ENCODE measurements at places on chromosomes 3 and 15.

- peaks cover 8% of the 10 kb centered on the region for H3K4me1 ChIP-seq
- no peak overlapping the region for H3K27ac ChIP-seq
- no peaks in the 10 kb centered on the region for H3K36me3 ChIP-seq
- H3K4me3 ChIP-seq = no peak overlapping the region
- no peak for DNase-seq
- H3K27me3 ChIP-seq = no peaks in the 10 kb centered on the region
Measured at GRCh38 chr3:138812806-138813205, 21.9 kb downstream of the PIK3CB start.

GRCh38 chr15:39931615-39932014 lies 2.3 kb upstream of the EIF2AK4 start:
- DNase-seq = no peak
- H3K4me3 ChIP-seq = no peak overlapping the region
- peaks cover 7% of the 10 kb centered on the region for H3K4me1 ChIP-seq
- no peaks in the 10 kb centered on the region for H3K36me3 ChIP-seq
- no peak overlapping the region for H3K27ac ChIP-seq

- no peak overlapping the region for H3K27ac ChIP-seq
- no peak overlapping the region for H3K4me3 ChIP-seq
- H3K36me3 ChIP-seq = no peaks in the 10 kb centered on the region
- no peaks in the 10 kb centered on the region for H3K27me3 ChIP-seq
- peaks cover 16% of the 10 kb centered on the region for H3K4me1 ChIP-seq
- peak; percentile 36 for DNase-seq
Measured at GRCh38 chr15:92803852-92804609, 96.1 kb upstream of the CHD2 start.

DNA sequence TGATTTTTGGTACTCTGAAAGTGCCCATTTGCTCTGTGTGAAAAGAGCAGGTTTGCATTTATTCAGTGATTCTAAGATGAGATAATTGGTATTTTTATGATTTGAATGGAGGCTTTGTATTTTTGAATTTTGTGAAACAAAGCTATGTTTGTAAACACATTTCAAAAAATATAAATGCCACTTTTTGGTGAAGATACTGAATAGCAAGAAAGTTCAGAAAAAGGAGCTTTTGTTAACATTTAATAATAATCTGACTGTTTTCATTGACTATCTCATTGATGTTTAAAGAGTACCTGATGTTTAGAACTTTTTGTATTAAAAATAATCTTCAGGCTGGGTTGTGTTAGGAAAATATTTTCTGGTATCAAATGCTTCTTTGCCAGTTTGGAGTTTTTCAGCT lies 23.7 kb downstream of the TCF12 start:
- H3K27me3 ChIP-seq = no peaks in the 10 kb centered on the region
- no peaks in the 10 kb centered on the region for H3K4me1 ChIP-seq
- H3K36me3 ChIP-seq = no peaks in the 10 kb centered on the region
- no peak overlapping the region for H3K4me3 ChIP-seq
- H3K27ac ChIP-seq = no peak overlapping the region

GRCh38 chr3:150747886-150748683 lies 14.9 kb downstream of the SIAH2 start:
- peaks cover 7% of the 10 kb centered on the region for H3K4me1 ChIP-seq
- H3K36me3 ChIP-seq = no peaks in the 10 kb centered on the region
- no peaks in the 10 kb centered on the region for H3K27me3 ChIP-seq

DNA sequence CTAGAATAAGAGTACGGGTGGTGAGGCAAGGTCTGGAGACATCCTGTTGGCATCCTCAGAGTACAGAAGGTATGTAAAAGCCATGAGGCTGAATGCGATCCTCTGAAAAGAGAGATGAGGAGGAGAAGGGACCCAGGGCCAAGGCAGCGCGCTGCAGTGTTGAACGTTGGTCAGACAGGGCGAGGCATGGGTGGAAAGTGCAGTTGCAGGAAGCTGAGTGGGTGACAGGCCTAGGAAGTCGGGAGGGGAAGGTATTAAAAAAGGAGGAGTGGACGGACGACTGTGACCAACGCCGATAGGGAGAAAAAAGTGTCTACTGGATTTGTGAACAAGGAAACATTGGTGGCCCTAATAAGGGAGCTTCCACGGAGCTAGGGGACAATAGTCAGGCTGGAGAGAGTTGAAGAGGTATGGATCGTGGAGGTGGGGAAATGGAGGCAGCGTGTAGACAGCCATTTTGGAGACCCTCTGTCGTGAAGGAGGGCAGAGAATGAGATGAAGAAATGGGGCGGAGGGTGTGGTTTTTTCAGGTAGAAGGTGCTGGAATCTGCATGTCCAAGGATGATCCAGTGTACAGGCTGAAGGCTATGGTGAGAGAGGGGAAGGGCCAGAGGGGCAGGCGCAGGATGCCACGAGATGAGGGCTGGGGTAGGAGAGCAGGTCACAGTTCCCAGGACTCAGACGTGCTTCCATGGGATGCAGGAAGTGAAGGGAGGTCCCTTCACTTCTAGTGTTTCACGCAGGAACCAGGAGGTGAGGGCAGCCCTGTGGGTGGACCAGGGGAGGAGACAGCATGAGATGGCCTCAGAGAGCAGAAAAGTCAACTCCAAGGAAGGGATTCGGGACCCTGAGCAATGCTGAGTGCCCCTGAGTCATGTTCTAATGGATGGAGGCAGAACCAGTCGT lies 115.9 kb downstream of the ASB7 start:
- no peak overlapping the region for H3K4me3 ChIP-seq
- DNase-seq = no peak
- H3K4me1 ChIP-seq = no peaks in the 10 kb centered on the region
- no peaks in the 10 kb centered on the region for H3K36me3 ChIP-seq
- H3K27ac ChIP-seq = no peak overlapping the region

DNA sequence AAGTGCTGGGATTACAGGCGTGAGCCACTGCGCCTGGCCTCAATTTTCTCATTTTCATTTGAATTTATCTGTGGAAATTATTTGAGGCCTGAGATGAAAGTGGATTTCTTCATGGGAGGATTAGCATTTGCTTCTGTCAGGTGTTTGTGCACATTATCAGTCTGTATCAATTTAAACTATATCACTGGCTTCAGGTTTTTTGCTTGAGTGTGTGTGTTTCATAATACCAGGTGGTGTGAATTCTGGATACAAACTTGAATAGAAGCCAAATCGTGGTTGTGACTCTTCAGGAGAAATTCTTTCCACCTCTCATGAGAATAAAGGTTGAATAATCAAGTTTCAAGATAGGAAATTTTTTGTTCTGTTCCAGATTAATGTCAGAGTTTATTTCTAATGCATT lies 56.4 kb downstream of the CGGBP1 start:
- no peaks in the 10 kb centered on the region for H3K27me3 ChIP-seq
- H3K36me3 ChIP-seq = no peaks in the 10 kb centered on the region
- no peaks in the 10 kb centered on the region for H3K4me1 ChIP-seq
- H3K4me3 ChIP-seq = no peak overlapping the region
- H3K27ac ChIP-seq = no peak overlapping the region

- H3K4me1 ChIP-seq = no peaks in the 10 kb centered on the region
- H3K27me3 ChIP-seq = no peaks in the 10 kb centered on the region
- H3K27ac ChIP-seq = no peak overlapping the region
- no peak overlapping the region for H3K4me3 ChIP-seq
Measured at GRCh38 chr15:71874245-71874644, 63.9 kb downstream of the NR2E3 start.

GRCh38 chr3:177811112-177811511 lies 613.8 kb upstream of the TBL1XR1 start:
- no peak overlapping the region for H3K4me3 ChIP-seq
- no peaks in the 10 kb centered on the region for H3K36me3 ChIP-seq
- no peak overlapping the region for H3K27ac ChIP-seq

GRCh38 chr3:107630779-107631178 lies 108.0 kb downstream of the BBX start:
- no peak overlapping the region for H3K27ac ChIP-seq
- H3K27me3 ChIP-seq = no peaks in the 10 kb centered on the region
- no peak for DNase-seq
- no peaks in the 10 kb centered on the region for H3K4me1 ChIP-seq
- no peak overlapping the region for H3K4me3 ChIP-seq
- H3K36me3 ChIP-seq = no peaks in the 10 kb centered on the region

DNA sequence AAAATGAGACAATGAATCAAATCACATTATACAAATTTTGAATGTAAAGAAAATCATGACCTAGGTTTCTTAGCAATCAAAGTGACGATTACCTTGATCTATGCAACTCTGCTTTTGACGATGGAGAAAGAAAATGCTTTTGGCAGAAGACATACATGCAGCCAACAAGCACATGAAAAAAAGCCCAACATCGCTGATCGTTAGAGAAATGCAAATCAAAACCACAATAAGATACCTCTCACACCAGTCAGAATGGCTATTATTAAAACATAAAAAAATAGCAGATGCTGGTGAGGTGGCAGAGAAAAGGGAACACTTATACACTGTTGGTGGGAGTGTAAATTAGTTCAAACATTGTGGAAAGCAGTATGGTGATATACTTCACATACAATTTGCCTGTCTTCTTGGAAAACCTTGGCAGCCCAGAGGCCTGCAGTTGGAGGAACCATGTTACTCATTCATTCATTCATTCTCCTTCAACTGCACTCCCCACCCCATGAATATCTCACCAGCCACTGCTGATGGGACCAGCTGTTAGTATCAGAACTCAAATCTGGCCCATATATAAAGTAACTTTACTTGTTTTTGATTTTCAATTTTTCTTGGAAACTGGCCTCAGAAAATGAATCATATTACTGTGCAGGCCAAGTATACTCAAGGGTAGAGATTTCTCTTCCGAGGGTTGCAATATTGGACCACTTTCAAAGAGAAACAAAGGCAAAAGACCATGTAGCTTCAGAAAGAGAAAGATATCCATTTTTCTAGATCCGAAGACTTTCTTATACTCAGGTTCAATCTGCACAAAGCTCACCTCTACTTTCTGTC lies 358.6 kb upstream of the ARHGEF26 start:
- no peaks in the 10 kb centered on the region for H3K36me3 ChIP-seq
- no peak overlapping the region for H3K27ac ChIP-seq
- no peaks in the 10 kb centered on the region for H3K4me1 ChIP-seq
- H3K27me3 ChIP-seq = no peaks in the 10 kb centered on the region
- H3K4me3 ChIP-seq = no peak overlapping the region
- DNase-seq = no peak

DNA sequence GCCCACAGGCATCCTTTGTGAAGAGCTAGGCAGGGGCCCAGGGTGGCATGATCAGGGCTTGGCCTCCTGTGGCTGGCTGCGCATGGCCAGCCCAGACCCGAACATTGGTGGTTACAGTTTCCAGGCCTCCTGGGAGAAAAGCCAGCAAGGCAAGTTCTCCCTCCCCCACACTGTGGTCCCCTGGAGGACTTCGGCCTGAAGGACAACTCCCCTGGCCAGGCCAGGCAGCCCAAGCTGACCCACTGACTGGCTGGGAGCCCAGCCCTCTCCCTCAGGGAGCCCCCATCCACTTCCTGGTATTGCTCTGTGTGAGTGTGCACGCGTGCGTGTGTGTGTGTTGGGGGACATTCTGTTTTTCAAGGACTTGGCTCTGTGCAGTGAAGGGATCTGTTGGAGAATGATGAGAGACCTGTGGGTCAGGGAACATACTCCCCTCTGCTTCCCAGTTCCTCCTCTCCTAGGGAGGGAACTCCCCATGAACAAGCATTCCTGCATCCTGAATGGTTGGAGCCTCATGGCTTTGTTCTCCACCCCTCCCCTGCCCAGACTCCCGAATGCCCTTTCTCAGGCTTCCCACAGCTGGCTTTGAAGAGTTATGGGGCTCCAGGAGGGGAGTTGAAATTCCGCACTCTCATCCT lies 29.5 kb downstream of the CORO2B start:
- H3K27ac ChIP-seq = no peak overlapping the region
- H3K4me1 ChIP-seq = no peaks in the 10 kb centered on the region
- no peak overlapping the region for H3K4me3 ChIP-seq
- no peaks in the 10 kb centered on the region for H3K36me3 ChIP-seq
- peaks cover 3% of the 10 kb centered on the region for H3K27me3 ChIP-seq

DNA sequence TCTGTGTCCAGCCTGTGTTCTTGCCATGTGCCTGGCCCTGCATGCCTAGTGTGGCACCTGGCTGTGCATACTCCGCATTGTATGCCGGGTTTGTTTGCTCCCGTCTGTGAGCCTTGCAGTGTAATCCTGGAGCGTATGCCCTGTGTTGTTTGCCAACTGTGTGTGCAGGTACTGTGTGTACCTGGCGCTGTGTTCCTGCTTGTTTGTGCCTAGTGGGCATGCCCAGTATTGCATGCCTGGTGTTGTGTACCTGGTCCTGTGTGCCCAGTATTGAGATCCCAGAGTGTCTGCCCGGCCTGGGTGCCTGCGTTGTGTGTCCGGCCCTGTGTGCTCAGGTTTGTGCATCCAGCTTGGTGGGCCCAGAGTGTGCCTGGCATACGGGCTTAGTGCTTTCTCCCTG lies 54.5 kb upstream of the CHRNA7 start:
- no peak for DNase-seq
- no peak overlapping the region for H3K27ac ChIP-seq
- H3K4me3 ChIP-seq = no peak overlapping the region
- H3K36me3 ChIP-seq = no peaks in the 10 kb centered on the region
- H3K27me3 ChIP-seq = no peaks in the 10 kb centered on the region
